ENCODE measurements at places on chromosomes 12 and 14.

GRCh38 chr14:100306101-100306997, at the start of gene SLC25A29:
Gene SLC25A29 (minus strand): TSS chr14:100306444. CDS start chr14:100306232, 212 bp downstream.
- peak; percentile 79 for DNase-seq

DNA sequence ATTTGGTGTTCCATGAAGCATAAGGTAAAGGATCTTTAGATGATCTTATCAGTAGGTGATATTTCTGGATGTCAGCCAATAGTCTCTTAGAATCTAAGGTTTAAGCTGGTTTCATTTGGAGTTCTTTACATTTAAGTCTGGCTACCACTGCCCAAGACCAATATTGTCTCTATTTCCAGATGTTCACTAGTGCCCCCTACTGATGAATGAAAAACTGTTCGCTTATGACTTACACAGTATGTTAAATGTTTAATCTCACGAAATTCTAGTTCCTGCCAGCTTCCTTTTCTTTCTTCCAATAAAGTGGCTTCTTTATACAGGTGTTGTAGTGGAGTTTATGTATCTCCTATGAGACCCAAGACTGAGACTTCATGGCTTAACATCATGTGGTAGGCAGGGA, 31.8 kb upstream of the MIS18BP1 start:
- no peak for DNase-seq

DNA sequence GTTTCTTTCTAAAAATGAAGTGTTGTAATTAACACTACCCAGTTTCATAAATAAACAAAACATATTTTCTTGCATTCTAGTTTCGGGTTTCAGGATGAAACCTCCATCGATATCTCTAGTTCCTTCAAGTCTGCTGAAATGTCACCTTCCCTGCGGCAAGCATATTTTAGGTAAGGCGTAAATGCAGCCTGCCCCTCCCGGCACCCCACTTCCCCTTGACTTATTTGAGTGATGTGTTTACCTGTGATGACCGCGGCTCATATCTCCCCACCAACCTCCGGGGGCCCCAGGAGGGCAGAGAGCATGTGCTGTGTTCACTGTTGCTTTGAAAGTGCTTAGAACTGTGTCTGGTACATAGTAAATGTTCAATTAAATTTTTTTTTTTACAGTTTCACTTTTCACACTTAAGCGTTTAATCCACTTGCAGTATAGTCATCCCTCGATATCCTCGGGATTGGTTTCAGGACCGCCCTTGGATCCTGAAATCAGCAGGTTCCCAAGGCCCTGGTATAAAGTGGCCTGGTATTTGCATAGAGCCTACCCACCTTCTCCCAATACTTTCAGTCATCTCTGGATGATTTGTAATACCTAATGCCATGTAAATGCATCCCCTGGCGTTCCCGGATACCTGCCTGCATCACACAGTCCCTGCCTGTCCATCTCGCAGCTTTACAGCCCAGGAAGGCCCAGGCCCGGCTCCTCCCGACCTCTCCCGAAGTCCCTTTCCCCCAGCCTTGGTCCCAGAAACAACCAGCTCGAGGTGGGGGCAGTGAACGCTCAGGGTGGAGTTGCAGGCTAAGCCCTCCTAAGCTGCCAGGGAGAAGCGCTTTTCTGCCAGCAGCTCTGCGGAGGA, 40.2 kb upstream of the FBRSL1 start:
- DNase-seq: no peak

DNA sequence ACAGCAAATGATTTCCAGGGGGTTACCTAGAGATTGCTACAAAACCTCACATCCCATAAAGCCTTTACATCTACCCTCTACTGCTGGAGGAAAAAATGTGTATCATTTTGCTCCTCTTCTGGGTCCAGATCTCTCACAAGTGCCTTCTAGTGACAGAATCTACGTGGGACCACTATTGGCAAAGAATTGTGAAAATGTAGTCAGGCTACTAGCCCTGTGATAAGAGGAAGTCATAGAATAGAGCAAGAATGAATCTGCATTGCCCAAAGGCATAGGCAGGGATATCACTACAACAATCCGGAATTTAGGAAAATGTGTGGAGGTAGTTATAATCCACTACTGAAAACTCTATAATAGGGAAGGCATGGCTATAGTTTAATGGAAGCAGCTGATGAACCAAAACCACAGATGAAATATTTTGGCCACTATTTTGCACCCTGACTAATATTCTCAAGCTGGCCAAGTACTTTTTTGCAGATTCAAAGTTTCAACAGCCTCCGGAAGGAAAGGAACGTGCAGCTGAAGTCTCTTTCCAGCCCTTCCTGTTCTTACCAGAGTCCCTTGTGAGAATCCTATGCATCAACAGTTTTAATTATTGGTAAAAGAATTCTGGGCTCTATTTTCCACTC, 176.8 kb downstream of the PHLDA1 start:
- DNase-seq: no peak

GRCh38 chr14:34063470-34064164, 112.7 kb upstream of the EGLN3 start:
- no peak for DNase-seq
